ENCODE measurements at places on chromosomes 2 and 18.

DNA sequence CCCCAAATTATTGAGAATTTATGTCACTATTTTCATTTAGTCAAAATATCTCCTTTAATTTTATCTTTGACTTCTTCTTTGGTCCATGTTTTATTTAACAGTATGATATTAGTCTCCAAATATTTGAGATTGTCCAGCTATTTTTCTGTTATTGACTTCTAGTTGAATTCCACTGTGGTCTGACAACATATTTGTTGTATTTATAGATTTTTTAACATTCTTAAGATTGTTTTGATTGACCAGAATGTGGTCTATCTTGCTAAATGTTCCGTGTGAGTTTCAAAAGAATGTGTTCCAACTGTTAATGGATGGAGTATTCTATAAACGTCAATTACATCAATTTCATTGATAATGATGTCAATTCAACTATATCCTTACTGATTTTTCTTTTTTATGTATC lies 1452.1 kb downstream of the SUCLG1 start:
- no peak for DNase-seq

GRCh38 chr2:101560780-101561315 lies 85.9 kb upstream of the RFX8 start:
- no peak for DNase-seq

GRCh38 chr2:232588680-232589585 lies 38.4 kb downstream of the EIF4E2 start:
- DNase-seq = peak; percentile 22

DNA sequence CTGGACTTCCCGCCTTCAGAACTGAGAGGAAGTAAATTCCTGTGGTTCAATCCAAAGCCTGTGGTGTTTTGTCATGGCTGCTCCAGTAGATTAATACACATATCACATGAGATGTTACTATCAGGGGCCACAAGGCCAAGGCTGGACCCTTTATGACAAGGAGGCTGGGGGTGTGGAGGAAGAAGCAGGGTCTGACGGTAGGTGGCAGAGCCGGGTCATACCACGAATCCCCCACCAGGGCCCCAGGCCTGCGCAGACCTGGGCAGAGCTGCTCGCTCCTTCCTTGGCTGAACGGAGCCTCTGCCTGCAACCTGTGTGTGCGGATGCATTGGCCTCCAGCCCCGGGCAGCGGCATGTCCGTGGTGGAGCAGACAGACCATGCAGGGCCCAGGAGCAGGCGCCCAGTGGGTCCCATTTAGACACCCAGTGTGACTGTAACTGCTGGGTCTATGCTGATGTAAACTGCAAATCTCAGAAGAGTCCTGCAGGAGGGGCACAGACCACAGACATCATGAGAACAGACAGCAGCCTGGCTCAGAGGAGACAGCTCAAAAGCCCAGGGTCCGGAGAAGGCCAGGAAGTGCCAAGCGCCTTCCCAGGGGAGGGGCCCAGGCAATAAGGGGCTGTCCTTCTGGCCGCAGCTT lies 155.2 kb downstream of the PXDN start:
- DNase-seq = no peak

DNA sequence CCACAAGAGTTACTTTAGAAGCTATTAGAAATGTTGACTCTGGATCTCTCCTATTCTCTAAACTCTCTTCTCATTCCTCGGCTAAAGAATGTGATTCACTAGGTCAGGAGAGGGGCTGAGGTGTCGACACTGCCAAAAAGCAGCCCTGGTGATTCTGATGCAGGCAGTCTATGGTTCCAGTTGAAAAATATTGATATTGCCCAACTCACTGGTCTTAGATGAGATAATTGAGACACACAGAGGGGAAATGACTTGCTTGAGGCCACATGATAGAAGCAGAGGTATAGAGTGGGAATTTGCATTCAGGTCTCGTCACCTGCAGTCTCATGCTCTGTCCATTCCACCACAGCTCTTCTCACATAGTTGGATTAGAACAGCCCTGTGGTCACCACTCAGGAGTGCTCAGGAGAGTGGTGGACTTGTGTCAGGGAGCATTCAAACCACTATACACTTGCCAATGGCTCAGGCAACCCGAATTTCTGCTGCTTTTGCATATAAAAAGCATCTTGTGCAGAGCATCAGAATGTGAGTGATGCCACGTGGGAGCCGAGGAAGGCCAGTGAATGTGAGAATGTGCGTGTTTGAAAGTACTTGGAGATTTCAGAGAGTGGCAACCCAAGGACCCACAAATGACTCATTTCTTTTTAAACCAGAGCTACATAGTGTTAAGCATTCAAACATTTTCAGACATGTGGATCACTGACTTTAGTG lies 65.1 kb upstream of the CTLA4 start:
- no peak for DNase-seq

DNA sequence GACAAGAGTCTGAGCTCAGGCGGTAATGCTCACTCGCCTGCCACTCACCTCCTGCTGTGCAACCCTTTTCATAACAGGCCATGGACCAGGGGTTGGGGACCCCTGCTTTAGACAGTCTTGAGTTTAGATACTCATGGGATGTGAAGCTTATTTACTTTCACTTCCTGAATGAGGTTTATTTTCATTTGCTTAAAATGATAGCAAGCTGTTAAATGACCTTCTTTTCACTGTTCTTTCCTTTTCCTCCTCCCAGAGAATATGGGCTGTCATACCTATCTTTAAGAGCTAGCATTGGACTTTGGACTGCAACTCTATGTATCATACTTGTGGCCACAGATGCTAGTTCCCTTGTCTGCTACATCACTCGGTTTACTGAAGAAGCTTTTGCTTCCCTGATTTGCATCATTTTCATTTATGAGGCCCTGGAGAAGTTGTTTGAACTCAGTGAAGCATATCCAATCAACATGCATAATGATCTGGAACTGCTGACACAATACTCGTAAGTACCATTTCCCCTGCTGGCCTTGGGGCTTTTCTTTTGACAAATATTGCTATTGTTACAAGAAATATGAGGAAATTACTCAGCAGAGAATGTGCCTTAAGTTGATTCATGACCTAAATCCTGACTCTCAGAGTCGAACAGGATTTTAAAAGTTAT lies 168.5 kb downstream of the DPP4 start:
- no peak for DNase-seq

Data from NCI-H446 (cell line).